ENCODE measurements at places on chromosomes 5 and 9. TPM values are rescaled to one million over a fixed set of nuclear protein-coding genes. Genes with fewer than 3 reads are reported as not detected.
A peak's percentile ranks its signal among the peaks of the same experiment; 100 is the strongest.

DNA sequence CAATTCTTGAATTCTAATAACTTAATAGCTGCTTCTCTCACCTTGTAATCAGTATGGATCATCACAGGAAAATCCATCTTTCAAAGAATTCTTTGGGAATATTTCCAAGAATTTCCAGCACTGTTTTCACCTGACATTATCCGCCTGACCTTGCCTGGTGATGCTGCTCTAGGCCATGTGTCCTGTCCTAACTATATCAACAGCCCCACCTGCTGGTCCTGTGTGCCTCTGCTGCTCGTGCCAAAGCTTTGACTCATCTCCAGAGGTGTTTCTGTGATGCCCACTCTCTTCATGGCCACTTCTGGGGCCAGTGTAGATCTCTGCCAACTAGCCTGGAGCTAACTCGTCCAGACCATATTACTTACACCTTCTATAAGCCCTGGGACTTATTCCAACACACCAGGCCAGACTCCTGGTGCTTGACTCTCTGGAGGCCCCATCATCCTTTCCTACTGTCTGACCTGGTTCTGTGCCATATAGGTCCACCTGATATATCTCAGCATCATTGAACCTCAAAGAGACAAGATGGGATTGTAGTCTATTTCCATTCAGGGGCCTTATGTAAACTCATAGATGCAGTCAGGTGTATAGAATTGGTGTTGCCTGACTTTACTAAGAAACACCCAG, 67.5 kb upstream of the CKMT2 start:
- H3K4me1 ChIP-seq = no peaks in the 10 kb centered on the region
- no peak overlapping the region for H3K4me3 ChIP-seq
- no peak overlapping the region for H3K27ac ChIP-seq
- H3K27me3 ChIP-seq = no peaks in the 10 kb centered on the region
- H3K36me3 ChIP-seq = peaks cover 4% of the 10 kb centered on the region
- peak; percentile 71 for DNase-seq

- no peaks in the 10 kb centered on the region for H3K36me3 ChIP-seq
- H3K4me3 ChIP-seq = no peak overlapping the region
- H3K4me1 ChIP-seq = no peaks in the 10 kb centered on the region
- DNase-seq = no peak
- no peak overlapping the region for H3K27ac ChIP-seq
Observed at GRCh38 chr9:70534061-70534460, 119.6 kb upstream of the KLF9 start.

The TMEM174 gene
- 1.1 TPM for total RNA-seq

DNA sequence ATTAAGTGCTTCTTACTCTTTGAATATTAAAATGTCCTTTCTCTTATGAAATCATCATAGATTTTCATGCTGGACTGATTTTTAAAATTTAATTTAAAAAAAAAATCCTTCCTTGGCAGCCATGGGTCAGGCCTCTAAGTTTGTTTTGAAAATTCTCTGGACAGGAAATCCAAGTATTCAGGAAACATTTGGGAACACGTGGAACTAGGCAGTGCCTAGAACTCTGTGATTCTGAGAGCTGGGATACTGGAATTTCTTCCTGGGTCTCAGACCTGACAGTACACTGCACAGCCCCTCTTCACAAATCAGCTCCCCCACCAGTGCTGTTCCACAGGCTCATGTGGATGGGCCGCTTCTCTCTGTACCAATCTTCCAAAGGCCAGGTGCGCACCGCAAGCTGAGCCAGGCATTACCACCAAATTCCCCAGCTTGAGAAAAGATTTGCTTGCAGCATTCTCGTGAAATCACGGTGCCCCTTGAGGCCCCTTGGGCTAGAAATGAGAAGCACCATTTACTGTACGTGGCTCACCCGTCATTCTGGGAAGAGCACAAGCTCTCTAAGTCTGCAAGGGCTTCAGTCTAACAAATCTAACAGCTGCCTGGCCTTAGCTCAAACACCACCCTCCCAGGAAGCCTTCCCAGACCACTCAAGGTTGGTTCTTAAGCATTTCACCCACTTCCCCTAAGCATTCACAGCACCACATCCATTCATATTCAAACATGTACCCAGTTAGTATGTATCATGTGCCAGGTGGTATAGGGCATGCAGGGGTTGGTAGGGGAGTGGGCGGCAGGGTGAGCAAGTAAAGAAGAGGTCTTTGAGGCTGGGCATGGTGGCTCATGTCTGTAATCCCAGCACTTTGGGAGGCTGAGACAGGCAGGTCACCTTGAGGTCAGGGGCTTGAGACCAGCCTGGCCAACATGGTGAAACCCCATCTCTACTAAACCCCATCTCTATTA, 26.5 kb downstream of the B4GALT1 start:
- DNase-seq = no peak
- H3K27me3 ChIP-seq = no peaks in the 10 kb centered on the region
- no peaks in the 10 kb centered on the region for H3K36me3 ChIP-seq
- peaks cover 70% of the 10 kb centered on the region for H3K4me1 ChIP-seq

DNA sequence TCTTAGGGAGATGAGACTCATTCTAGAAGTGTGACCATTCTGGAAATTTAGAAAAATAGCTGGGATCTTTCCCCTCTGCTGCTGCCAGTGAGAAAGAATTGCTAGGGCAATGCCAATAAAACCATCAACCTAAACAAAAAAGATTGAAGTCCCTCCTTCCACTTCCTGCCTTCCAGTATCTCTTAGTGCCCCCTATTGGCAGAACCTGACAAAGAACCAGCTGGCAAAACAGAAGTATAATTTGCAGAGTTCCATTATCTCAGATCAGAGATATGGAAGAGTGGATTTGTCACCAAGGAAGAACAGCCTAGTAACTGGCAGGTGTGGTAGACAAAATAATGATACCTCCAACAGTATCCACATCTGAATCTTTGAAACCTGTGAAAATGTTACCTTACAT, 13.8 kb upstream of the PLCXD3 start:
- H3K36me3 ChIP-seq = no peaks in the 10 kb centered on the region
- no peaks in the 10 kb centered on the region for H3K4me1 ChIP-seq
- H3K27me3 ChIP-seq = no peaks in the 10 kb centered on the region
- H3K27ac ChIP-seq = no peak overlapping the region

The C1QTNF3 gene
- 38.4 TPM for total RNA-seq

The ENDOG gene
- total RNA-seq = 20.6 TPM

The TBC1D13 gene
- total RNA-seq = 29.0 TPM

The FBP2 gene
- total RNA-seq = not detected

DNA sequence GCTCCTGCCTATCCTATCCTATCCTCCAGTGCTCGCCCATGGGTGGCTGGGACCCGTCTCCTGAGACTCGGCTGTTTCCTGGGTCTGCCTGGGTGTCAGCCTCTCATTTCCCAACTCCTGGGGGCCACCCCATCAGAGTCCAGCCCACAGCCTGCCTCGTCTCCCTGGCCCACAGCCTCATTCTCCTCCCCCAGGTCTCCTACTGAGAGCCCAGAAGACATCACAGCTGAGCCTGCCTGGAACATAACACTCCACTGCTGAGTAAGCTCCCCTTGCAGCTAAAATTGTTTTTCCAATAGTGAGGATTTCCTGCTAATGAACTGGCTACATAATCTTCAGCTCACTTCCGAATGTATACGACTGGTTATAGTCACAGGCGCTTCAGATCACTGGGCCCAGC, 95.3 kb downstream of the TTLL11 start:
- DNase-seq = no peak
- H3K36me3 ChIP-seq = no peaks in the 10 kb centered on the region
- H3K27me3 ChIP-seq = no peaks in the 10 kb centered on the region

DNA sequence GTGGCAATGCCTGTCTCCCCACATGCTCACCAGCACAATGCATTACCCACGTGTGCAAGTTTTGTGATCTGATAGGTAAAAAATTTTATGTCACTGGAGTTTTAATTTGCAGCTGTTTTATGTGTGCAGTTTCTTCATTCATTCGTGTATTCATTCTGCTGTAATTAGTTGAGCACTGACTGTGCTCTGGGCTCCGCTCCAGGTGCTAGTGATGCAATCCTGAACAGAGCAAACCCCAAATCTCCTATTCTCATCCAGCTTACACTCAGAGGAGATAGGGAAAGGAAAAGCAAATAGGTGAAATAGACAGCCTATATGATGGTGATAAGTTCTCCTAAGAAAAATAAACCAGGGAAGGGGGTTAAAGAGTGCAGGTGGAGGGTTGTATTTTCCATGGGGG, 148.4 kb downstream of the TENT4A start:
- H3K27ac ChIP-seq = no peak overlapping the region
- H3K27me3 ChIP-seq = no peaks in the 10 kb centered on the region
- H3K36me3 ChIP-seq = no peaks in the 10 kb centered on the region
- DNase-seq = no peak

- no peak overlapping the region for H3K4me3 ChIP-seq
- DNase-seq = no peak
- no peaks in the 10 kb centered on the region for H3K27me3 ChIP-seq
- H3K27ac ChIP-seq = no peak overlapping the region
Observed at GRCh38 chr5:39518516-39518915, 93.7 kb upstream of the DAB2 start.

The MSMP gene
- total RNA-seq = 0.47 TPM

DNA sequence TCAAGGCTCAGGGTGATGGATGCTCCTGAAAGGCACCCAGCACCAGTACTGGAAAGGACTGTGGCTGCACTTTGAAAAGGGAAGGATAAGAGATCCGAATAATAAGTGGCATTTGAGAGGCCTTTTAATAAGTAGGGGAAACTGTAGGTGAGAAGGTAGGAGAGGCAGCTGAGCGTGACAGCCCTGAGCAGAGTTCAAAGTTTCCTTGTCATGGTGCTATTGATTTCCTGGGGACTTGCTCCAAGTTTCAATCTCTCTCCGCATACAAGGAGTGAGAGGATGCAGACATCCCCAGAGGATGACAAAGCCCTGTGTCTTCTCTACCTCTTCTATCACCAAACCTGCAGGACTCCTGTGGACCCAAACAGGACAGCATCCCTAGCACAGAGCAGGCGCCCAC, 354.5 kb downstream of the SPOCK1 start:
- H3K4me1 ChIP-seq = no peaks in the 10 kb centered on the region
- DNase-seq = peak; percentile 61
- no peaks in the 10 kb centered on the region for H3K27me3 ChIP-seq
- no peak overlapping the region for H3K27ac ChIP-seq
- no peaks in the 10 kb centered on the region for H3K36me3 ChIP-seq

- H3K27me3 ChIP-seq = no peaks in the 10 kb centered on the region
- peak within 1 kb of the TSS; percentile 99 for H3K27ac ChIP-seq
- no peaks in the 10 kb centered on the region for H3K36me3 ChIP-seq
- H3K4me3 ChIP-seq = peak within 1 kb of the TSS; percentile 94
Observed at GRCh38 chr9:98255578-98256296, at the start of gene TBC1D2. Gene TBC1D2 (minus strand): TSS chr9:98255649. CDS start chr9:98255541, 108 bp downstream.
